ENCODE measurements at places on chromosomes 2 and 18.

DNA sequence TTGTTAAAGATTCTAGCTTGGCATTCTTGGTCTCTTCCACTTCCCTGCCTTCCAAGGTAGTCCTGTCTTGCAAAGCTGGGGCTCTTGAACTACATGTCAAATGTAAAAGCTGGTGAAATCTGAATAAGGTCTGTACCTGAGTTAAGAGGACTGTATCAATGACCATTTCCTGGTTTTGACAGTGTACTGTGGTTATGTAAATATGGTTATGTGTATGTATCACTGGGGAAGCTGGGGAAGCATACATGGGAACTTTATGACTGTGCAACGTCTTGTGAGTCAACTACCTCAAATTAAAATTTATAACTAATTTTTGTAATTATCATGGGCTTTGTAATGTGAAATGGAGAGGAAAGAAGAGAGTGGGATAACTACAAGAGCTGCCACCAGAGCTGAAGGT lies 81.7 kb downstream of the COL4A4 start:
- DNase-seq = no peak

DNA sequence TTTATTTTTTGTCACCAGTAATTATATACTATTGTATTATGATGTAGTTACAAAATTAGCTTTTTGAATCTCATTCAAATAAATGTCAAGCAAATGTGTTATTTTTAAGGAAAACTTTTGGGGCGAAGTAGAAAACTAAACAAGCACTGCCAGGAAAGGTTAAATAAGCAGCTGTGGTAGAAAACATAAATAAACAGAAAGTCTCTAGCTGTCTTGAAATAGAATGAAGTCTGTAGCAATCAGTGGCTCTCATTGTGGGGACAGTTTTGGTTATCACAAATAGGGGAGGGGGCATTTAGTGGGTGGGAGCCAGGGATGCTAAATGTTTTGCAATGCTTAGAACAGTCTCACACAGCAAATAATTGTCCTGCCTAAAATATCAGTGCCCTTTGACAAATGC lies 3.4 kb downstream of the INSIG2 start:
- no peak for DNase-seq

GRCh38 chr2:183244300-183244844 lies 120.1 kb downstream of the NUP35 start:
- DNase-seq = no peak

DNA sequence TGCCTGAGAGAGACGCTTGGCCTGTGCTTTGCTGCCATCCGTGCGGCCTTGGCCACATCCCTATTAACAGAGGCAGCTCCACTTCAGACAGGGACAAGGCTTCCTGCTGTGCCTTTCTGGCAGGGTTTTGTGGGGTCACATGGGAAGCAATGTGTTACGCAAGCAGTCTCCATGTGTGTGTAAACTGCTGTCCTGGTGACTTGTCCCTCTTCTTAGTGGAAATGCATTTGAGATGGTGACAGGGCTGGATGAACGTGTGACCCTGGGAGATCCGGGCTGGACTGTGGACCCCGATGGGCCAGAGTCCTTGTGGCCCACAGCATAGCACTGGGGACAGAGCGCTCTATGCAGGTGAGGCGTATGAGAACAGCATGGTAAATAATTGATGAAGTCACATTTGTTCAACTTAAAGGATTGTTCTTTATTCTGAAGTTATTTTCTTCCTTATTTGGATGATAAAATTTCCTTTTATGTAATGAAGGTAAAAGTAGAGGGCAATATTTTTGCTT lies 23.2 kb downstream of the ASB1 start:
- no peak for DNase-seq

- DNase-seq = no peak
Observed at GRCh38 chr2:227351639-227352038, 26.6 kb downstream of the MFF start.

- no peak for DNase-seq
Observed at GRCh38 chr2:151262629-151263028, 966 bp upstream of the RBM43 start.
